ENCODE measurements at places on chromosomes 1 and 21.
A peak's percentile ranks its signal among the peaks of the same experiment; 100 is the strongest.

DNA sequence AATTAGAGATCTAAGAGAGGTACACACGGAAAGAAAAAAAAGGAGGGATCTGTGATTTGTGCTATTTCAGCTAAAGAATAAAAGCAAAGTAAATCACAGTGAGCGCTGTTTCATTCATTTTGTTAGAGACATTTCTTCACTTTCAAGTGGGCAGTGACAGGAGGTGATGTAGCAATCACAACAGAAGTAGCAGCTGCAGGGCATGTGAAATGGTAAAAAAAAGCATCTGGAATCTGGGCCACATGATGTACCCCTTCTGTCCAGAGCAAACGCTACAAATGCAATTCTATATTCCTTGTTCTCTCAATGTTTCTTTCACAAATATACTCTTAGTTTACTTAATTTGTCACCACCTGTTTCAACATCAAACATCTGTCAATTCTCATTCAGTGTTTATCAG lies 786.5 kb downstream of the LRRIQ3 start:
- no peak for DNase-seq

DNA sequence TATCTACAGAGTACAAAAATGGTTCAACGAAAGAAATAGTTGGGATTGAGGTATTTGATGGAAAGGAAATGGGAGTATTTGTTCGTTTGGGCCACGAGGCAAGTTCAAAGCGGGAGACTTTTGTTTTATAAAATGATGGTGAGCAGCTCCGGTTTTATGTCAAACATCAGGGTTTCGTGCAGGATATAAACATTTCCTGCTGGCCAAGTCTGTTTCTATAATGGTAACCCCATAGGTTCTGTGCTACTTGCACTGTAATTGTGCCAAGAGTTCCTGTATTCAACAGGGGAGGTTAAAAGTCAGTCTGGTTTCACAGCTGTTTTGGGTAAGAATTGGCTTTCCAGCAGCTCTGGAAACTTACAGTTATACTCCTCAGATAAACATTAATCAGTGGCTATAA lies 290.3 kb upstream of the NRIP1 start:
- no peak for DNase-seq

DNA sequence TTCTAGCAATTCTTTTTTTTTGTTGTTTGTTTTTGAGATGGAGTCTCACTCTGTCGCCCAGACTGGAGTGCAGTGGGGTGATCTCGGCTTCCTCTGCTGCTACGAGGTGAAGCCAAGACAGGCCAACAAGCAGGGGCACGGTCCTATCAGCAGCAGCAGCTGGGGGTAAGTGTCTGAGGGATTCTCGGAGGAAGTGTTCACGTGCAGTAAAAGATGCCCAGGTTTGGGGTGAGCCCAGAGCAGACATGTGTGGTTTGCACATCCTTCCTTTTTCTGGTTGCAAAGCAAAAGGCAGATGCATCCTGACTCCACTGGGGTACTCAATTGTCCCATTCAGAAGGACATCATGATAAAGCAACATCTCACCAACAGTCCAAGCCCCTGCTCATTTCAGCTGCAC lies 27.7 kb downstream of the PIGP start:
- DNase-seq: no peak

- DNase-seq: no peak
Measured at GRCh38 chr1:230584660-230585059, 57.6 kb upstream of the COG2 start.

GRCh38 chr1:38213646-38214434 lies 167.2 kb upstream of the POU3F1 start:
- DNase-seq: peak; percentile 63

- DNase-seq: peak; percentile 73
Measured at GRCh38 chr1:110003747-110004428, 19.3 kb downstream of the AHCYL1 start.

DNA sequence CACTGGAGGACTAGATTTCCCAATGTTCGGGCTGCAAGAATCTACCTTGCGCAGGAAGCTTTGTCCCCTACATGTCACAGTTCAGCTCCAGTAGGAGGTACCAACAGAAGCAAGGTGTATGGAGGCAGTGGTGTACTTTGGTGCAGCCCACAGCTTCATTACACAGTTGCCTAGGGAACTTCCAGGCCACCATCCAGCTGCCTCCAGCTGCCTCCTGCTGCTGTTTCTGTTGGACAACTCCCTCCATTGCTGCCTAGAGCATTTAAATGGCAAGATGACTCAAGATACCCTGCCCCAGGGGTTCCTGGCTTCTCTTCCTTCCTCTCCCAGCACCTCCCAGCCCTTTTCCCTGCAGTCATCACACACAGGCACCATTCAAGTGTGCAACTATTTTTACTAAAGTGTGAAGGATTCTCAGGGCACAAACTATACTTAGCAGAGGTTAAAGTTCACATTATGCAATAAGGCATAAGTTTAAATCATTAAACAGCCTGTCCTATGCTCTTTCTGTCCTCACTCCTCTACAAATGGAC lies 39.0 kb upstream of the ATP1A1 start:
- peak; percentile 47 for DNase-seq

GRCh38 chr1:116365857-116366256 lies 7.2 kb upstream of the ATP1A1 start:
- DNase-seq: no peak

DNA sequence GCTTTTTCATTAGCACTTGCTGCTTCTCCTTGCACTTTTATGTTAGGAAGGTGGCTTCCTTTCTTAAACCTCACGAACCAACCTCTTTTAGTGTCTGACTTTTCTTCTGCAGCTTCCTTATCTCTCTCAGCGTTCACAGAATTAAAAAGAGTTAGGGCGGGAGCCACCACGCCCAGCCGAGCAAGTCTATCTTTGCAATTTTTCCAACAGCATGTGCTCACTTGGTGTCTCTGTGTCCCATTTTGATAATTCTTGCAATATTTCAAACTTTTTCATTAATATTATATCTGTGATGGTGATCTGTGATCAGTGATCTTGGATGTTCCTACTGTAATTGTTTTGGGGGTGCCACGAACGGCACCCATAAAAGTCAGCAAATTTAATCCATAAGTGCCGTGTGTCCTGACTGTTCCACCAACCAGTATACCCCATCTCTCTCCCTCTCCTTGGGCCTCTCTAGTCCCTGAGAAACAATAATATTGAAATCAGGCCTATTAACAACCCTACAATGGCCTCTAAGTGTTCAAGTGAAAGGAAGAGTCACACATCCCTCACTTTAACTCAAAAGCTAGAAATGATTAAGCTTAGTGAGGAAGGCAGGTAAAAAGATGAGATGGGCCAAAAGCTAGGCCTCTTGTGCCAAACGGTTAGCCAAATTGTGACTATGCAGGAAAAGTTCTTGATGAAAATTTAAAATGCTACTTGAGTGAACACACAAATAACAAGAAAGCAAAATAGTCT lies 15.9 kb upstream of the ITPKB start:
- no peak for DNase-seq

- DNase-seq: no peak
Measured at GRCh38 chr1:39006726-39007645, 15.9 kb downstream of the AKIRIN1 start.

- no peak for DNase-seq
Measured at GRCh38 chr1:228891272-228892034, 156.2 kb downstream of the RHOU start.

GRCh38 chr1:78047631-78048030 lies 1.9 kb downstream of the GIPC2 start:
- no peak for DNase-seq

- no peak for DNase-seq
Measured at GRCh38 chr1:118269598-118269997, 84.6 kb upstream of the SPAG17 start.

GRCh38 chr1:59697150-59697800 lies 117.5 kb upstream of the HOOK1 start:
- no peak for DNase-seq

- DNase-seq: peak; percentile 29
Measured at GRCh38 chr21:43375006-43375836, 51.7 kb downstream of the SIK1 start.

GRCh38 chr1:206797534-206798383 lies 25.5 kb upstream of the IL10 start:
- no peak for DNase-seq

DNA sequence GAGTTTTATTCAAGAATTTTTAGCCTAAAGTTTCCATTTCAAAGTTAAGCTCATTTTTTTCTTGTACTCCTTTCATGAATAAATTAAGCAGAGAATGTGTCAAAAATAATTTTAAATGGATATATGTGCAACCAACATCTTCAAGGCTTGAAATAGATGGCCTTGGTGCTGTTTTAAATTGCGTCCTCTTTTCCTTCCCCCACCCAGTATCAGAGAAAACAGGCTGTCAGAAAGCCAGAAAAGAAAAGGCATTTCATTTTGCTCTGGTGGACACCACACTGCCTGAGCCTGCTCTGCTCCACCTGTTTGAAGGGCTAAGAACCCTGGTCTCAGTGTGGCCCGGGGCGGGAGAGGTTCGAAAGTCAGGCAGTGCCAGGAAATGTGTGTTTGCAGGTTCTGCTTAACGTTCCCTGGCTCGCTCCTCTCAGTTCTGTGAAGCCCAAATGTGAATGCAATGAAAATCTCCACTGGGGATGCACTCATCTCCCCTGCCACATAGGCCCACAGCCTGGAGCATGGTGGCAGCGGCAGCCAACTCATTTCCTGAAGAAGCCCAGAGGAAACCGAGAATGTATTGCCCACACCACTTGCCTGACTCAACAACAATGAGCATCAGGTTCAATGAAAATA lies 134.4 kb downstream of the SDCCAG8 start:
- DNase-seq: no peak

DNA sequence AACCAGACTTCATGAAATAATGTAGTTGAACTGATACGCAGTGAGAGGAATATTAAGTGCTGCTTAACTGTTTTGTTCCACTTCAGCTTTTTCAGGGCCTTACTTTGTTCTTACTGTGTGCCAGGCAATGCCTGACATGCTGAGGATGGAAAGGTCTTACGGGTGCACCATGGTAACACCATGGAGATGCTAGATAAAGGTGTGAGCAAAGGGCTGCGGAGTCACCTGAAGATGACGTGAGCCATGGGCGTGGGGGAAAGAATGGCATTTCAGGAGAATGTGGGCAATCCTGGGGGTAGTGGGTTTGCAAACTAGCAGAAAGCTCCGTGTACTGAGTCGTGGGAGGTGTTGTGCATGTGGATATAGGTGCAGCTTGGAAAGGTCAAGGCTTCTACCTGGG lies 27.3 kb downstream of the MAN1C1 start:
- DNase-seq: no peak

DNA sequence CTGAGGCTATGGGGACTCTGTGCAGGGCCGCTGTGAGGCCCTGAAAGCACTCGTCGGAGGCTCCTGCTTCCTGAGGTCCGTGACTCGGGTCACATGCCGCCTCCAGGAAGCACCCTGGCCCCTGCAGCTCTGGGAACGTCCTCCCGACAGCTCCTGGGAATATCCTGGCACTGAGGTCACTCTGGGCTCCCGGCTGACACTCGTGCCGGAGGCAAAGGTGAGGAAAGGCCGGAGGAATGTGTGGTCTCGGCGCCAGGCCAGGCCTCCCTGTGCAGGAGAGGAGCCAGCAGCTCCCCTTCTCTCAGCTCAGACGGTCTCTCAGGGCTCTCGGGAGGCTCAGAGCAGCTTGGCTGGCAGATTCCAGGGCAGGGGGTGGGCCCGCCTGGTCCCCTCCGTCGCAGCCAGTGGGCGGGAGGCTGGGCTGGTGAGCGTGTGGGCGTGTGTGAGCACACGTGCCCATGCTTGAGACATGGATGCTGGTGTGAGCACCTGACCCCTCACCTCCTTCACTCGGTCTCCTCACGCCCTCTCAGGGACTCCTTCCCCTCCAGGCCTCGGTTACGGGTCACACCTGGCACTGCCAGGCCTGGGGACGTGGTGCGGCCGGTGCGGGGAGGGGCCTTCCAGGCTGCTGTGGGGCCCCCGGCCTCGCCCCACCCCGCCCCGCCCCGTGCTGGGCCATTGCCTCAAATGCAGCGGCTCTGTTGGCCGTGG lies 5.5 kb upstream of the RNF223 start:
- peak; percentile 51 for DNase-seq

DNA sequence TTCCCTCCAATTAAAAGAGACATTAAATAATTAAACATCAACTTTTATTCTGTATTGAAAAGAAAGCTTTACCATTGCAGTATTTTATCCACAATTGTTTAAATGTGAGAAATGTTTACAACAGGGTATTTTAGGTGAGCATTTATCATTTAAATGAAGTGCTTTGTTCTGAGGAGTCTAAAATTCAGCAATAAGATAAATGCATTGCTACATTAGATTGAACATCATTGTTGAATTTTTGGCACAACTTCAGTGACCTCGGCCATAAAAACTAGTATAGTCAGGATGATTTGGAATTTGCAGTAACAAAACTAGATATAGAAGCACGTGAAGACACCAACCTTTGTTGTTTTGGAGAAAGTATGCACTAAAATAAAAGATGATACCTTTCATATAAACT lies 692.9 kb downstream of the USP25 start:
- DNase-seq: no peak

DNA sequence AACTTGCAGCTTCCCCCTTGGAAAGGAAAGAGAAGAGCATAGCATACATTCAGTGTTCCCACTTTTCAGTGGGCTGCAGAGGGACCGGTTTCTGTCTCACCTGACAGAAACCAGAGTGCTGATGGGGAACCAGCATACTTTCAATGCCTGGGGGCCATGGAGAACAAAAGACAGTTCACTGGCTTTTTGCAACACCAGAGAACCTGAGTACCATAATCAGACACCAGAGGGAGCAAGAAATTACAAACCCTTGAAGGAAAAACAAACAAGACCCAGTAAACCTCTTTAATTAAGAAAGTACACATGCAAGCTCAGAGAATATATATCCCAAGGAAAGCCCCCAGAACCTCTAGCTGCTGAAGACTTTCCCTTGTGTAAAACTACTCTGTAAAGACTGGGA lies 51.1 kb downstream of the CSMD2 start:
- no peak for DNase-seq

- no peak for DNase-seq
Measured at GRCh38 chr1:239833723-239834122, 258.0 kb upstream of the FMN2 start.

DNA sequence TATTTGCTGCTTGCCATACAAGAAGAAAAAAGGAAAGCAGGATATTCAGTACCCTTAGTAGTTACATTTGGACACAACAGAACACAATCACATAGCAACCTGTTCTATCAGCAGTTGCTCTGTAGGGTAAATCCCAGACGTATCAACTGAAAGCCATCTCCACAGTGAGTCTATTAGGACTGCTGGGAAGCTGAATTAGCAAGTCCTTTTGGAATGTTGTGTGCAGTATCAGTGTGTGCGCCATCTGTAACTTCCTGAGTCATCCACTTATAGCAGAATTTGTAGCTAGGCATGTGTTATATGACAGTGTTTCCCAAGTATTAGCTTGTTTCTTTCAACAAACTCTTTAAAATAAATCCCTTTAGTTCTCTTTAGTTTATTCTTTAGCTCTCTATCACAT lies 21.3 kb downstream of the CCDC30 start:
- no peak for DNase-seq

GRCh38 chr1:22112554-22112953 lies 30.3 kb downstream of the WNT4 start:
- DNase-seq: peak; percentile 55

- no peak for DNase-seq
Measured at GRCh38 chr21:35138665-35139381, 89.7 kb upstream of the RUNX1 start.

DNA sequence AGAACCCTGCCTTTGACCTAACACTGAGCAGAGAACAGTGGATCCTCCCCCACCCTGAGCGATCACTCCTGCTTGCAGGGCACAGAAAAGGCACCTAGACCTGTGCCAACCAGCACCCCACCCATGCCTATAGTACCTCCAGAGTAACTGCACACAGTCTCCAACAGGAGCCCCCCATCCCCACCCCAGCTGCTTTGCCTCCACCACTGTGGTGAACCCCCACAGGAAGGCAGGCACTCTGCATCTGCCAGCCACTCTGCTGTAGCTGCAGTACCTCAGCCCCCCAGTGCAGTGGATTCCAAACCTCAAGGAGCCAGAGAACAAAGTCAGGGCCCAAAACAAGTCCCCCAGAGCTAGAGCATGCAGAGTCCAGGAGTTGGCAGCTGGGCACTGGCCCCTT lies 10.7 kb downstream of the SPATC1L start:
- no peak for DNase-seq

All from right cardiac atrium (tissue), 5 donors.